ENCODE measurements at places on chromosomes 5 and 9. TPM values are rescaled to one million over a fixed set of nuclear protein-coding genes. Genes with fewer than 3 reads are reported as not detected.

DNA sequence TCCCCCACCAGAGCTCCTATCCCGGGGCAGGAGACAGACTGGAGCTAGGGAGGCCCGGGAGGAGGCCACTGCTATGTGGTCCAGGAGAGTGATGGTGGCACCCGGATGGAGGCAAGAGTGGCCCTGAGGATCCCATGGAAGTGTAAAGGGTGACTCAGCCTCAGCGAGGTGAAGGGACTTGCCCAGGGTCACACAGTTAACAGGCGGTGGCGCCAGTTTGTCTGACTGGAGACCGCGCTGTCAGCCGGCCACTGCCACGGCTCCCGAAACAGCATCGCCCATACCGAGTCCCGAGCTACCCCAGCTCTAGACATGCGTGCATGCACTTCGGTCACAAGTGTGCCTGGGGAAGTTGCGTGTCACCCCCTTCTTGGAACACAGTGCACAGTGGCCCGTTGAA, 165.9 kb downstream of the GAPVD1 start:
- no peak for DNase-seq

DNA sequence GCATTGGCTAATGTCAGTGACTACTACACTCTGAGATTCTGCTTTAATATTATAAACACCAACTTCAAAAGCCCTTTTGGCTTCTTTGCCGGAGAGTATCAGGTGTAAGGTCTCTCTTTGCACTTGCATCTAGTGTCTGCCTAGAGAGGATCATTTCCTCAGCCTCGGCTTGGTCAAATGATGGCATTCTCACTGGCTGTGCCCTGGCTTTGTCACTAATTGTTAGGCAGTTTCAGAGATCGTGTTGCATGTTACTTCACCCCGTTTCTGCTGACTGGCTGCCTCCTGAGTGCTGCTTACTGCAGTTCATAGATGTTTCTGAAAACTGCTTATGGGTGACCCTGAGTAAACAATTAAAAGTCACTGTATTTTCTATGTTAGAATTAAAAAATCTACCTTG, 48.8 kb downstream of the SLC1A3 start:
- DNase-seq: no peak

DNA sequence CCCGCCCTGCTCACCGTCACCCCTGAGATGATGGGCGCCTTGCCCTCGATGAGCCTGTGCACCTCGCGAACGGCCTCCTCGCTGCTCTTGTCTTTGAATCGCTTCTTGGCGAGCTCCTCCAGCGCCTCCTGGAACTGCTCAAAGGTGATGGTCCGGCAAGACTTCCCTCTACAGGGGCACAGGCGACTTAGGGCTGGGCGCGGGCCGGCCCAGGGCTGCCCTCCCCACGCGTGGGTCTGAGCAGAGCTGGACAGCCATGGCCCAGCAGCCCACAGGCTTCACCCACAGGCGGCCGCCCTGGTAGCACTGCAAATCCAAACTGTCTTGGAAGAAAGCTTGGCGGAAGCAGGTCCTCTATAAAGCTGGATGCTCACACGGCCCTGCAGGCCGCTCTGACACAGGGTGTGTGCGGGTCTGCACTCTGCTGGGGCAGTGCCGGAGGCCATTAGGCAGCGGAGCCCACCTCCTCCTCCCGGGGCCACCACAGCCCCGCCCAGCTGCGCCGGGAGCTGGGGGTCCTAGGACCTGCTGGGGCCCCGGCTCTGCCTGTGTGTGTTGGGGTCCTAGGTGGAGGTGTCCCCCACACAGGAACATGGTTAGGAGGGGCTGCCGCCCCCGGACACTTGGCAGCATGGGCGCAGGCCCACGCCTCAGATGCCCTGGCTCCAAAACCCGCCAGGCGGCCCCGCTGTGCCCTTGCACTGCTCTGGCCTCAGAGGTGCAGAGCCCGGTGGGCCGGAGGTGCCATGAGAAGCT, 27.0 kb downstream of the TPPP start:
- DNase-seq: no peak

GRCh38 chr5:142644127-142644526, 41.8 kb downstream of the FGF1 start:
- DNase-seq: no peak

DNA sequence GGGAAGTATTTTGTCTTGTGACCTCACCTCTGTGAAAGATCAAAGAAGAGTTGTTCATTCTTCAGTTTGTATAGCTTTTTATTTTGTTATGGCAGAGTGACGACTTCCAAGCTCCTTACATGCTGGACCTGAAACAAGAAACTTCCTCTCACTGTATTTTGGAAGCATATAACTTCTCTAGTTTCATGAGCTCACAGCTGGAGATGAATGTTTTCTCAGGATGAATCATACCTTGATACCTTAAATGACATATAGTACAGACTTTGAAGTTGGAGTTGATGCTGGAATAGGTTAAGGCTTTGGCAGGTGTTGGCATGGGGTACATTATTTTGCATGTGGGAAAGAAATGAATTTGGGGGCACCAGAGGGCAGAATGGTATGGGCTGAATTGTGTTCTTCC, 112.5 kb downstream of the SLC25A46 start:
- no peak for DNase-seq

GRCh38 chr9:88106492-88106891, 31.8 kb downstream of the SPATA31C2 start:
- DNase-seq: no peak

GRCh38 chr5:171649075-171649401, 136.6 kb upstream of the SMIM23 start:
- DNase-seq: no peak

GRCh38 chr9:126664900-126665643, 51.3 kb downstream of the LMX1B start:
- DNase-seq: no peak

Gene LIFR
- 18.7 TPM for total RNA-seq

Gene WNT8A
- total RNA-seq: not detected

Gene PCDHGB6
- total RNA-seq: 7.7 TPM
